Stimulated activated CD4-positive, alpha-beta T cell treated with anti-CD3 and anti-CD28 coated beads, Interleukin-12 subunit alpha, Interleukin-12 subunit beta, amount 100 ng/mL, for 48 hours (primary cell): ENCODE measurements at places on chromosomes 4 and X.

DNA sequence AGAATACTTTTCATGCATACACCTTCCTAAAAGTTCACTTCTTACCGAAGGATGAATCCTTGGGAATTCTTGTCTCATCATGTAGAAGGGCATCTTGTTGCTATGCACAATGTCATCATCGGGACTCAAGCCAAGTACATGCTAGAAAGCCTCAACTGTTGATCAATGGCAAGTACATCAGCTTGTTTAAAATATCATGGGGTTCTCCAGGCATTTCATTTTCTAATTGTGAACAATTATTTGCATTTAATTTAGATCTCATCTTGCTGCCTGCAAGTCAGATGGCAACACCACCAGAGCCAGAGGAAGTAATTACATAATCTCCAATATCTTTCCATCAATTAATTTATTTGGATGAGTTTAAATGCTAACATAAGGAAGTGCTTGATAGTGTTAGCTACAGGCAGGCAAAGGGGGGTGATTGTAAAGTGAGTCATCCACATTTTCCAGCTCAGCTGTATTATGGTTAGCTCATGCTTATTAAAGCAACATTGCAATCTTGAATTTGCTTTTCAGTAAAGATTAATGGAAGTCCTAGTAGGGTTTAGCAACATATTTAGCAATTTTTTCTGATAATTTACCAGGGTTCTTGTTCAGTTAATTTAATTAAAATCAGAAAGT lies 356.5 kb downstream of the CBLL2 start:
- DNase-seq = no peak

DNA sequence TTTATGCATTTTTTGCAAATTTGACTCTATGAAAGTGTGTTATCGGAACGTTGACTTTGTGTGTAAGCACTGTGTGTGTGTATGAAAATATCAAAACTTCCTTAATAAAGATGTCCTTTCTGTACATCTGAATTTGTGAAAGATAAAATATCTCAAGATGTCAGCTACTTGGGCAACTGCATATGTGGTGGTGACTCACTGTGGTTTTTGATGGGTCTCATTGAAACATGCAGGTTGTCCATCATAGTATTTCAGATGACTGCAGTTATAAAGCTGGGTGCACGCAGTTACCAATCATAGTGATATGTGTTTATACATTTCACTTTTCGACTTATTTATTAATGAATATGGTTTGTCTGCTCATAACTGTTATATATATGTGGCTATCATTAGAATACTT lies 19.7 kb upstream of the BBS12 start:
- no peak for DNase-seq

- no peak for DNase-seq
Observed at GRCh38 chr4:168361365-168362024, 42.9 kb upstream of the DDX60 start.

DNA sequence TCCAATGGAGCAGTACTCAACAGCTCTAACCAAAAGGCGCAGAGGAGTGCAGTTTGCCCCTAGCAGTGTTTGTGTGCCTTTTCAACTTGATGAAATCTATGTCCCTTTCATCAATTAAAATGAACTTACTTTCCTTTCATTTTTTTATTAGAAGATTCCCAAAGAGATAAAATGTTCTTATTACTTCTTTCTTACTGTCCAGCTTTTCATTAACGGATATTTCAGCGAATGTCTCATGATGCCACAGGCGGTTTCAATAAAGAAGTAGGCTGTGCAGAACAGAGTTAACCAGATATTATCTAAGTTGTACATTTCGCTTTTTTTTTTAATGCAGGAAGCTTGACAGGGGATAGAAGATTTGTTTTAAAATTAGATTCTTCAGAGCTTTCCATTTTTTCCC lies 3.4 kb upstream of the MAOB start:
- no peak for DNase-seq

DNA sequence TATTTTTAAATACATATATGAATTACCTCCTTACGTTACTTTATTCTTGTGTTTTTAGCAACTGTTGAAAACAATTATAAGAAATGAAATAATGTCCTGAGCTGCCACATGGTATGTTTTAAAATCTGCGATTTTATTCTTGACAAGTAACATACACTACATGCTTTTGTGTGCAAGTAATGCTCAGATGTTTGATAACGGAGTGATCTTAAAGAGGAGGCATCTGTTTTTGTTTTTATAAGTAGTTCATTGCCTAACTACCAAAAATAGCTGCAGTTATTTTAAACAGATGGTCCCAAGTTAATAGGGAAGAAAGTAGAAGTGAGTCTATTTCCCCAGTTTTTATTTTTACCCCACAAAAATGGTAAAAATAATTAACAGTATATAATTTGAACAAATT lies 55.2 kb downstream of the GAB1 start:
- DNase-seq = no peak
